ENCODE measurements at places on chromosomes 2 and 18.

- DNase-seq = no peak
These were observed 112.0 kb downstream of the ZBTB7C start for GRCh38 chr18:48297139-48297538.

GRCh38 chr2:43269706-43270105 lies 43.3 kb upstream of the ZFP36L2 start:
- peak; percentile 11 for DNase-seq

DNA sequence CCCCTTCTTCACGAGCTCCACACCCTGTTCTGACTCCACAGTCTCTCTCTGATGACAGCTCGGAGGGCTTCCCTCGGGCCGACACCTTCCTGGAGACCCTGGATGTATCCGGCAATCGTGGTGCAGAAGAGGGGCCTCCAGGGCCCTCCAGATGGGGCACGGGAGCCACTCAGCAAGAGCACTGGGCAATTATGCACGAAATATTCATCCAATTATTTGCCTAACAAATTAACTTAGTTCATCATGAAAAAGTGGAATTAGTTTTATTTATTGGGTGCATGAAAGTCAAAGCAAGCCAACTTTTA lies 277.3 kb upstream of the HDAC4 start:
- no peak for DNase-seq

DNA sequence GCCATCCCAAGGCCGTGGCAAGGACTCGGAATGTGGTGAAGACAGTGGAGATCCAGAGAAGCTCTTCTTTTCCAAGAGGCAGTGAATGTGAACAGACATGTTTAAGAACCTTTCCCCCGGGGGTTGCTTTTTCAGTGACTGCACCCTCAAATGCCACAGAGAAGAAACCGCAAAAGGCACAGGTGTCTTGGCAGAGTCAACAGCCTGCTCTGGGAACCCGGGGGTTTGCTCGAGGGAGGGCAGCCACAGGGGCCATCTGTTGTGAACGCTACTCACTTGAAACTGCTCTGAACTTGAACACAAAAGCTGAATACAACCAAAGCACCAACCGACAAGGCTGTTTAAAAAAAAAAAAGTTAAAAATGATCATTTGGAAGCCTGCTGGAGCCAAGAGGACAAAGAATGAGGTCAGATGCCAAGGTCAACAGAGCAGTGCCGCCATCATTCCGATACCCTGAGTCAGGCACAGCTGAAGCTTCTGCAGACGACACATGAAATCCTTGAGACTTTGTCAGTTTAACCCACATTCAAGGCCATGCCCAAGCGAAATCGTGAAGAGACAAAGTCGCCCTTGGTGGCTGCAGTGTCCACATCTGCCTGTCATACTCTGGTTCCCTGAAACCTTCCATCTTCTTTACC lies 47.4 kb downstream of the PSMG2 start:
- DNase-seq = no peak

GRCh38 chr18:4232656-4233055 lies 222.5 kb downstream of the DLGAP1 start:
- no peak for DNase-seq

DNA sequence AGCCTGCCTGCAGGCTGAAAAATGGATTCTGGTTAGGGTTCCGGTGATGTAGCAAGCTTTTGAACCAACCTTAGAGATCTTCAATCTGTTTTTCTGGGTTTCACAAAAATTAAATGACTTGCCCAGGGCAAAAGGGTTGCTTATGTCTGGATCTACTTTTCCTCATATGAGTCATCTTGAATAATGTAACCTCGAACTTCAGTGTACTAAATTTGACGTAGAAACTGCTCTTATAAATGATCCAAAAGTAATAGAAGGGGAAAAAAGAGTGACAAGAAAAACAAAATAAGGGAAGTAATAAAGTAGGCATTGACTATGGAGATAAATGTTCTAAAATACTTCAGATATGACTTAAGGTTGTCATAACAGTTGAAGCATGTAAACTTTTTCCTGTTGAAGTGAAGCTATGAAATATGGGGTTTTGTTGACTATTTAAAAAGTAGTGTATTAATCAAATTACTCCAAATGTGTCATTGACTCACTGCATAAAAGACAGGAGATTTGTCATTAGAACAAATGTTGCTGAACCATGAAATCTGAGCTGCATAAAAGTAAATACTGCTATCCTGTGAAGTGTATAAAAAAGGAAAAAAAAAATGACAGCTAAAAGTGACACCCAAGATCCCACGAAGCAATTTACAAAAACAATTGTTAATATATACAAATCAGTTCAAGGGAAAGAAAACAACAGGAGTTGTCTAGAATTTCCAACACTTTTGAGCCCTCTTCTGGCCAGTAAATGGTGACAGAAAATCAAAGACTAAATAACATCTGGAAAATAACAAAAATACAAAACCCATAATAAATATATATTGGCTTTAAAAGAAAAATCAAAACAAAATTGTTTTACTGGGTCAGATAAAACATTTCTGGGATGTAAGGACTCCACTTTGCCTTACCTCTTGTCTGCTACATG lies 103.6 kb upstream of the SERPINE2 start:
- DNase-seq = no peak
